ENCODE measurements at places on chromosomes 13 and 19.
A peak's percentile ranks its signal among the peaks of the same experiment; 100 is the strongest.

DNA sequence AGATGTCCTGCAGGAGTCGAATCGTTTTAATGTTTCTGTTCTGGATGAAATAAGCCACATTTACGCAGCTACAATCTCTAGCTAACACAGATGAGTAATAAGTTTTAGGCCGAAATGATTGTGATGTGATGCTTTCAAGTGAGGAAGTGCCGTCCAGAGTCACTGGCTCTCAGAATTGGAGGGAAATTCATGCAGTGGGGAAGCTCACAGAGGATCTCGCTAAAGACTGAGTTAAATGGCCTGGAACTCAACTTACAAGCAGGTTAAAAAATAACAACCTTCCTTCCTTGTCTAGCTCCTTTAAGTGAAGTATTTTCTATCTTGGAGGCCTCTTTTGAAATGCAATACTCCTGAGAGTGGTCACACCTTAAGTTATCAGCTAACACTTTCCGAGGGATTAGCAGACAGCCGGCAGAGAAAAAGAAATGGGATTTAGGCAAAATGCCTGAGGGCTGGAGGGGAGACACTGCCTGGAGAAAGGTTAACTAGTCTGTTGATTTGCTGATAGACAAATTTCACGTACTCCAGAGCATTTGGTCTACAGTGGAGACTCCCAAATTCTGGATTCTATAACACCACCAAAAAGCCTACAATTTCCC, 74.2 kb downstream of the IRS2 start:
- DNase-seq: no peak

DNA sequence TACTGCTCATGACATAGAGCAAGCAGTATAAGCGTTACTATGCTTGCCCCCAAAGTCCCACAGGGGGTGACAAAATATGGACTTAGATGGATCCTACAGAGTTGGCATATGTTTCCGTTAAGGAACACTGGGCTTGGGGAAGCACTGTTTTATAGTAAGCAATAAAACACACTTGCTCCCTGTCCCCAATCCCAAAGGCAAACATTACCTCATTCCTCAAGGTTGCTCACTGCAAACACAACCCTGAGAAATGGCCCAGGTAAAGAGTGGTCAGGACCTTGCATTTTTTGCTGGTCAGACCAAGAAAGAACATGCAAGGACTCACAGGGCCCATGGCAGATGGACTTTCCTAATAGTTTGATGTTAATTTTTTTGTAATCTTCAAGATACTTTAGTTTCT, 32.3 kb downstream of the UGGT2 start:
- DNase-seq: no peak

DNA sequence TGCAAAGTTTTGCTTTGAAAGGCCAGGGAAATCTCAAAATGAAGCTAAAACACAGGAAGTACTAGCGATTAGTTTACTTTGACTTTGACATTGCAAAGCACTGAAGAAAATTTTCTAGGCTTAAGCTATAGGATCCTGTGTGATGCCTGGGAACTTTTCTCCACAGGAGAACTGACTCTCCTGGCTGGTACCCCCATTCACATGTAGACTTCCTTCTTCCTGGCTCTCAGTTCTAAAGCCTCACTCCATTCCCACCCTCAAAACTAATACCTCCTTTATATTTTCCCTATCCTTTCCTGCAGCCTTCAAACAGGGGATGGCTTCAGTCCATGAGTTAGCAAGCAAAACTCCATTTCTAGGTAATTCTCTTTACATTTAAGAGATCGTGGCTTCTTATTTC, 189.5 kb downstream of the SLITRK1 start:
- DNase-seq: no peak

DNA sequence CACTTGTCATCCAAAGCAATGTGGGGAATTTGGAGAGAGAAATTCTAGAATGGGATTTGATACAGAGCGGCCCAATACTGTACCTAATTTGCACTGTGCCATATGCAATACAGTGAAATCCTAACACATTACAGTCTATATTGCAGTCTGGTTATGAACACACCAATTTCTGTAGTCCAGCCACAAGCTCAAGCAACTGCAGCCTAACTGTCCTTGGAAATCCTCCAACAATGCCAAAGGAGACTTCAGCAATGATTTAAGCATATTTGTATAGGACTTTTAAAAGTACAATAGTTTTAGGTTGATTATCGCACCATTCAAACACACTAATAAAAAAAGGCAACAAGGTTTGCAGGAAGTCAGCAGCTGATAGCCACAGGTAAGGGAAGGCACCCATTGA, 17.3 kb downstream of the DIAPH3 start:
- DNase-seq: no peak

GRCh38 chr13:32960626-32961025, 55.6 kb upstream of the KL start:
- DNase-seq: no peak

GRCh38 chr19:1787116-1787515, 25.0 kb downstream of the ATP8B3 start:
- DNase-seq: no peak

GRCh38 chr13:99231721-99232120, 26.5 kb downstream of the GPR18 start:
- DNase-seq: no peak

- DNase-seq: no peak
Measured at GRCh38 chr13:41136396-41137031, 3.9 kb upstream of the KBTBD6 start.

- DNase-seq: no peak
Measured at GRCh38 chr19:53896682-53897081, 12.4 kb upstream of the CACNG7 start.

DNA sequence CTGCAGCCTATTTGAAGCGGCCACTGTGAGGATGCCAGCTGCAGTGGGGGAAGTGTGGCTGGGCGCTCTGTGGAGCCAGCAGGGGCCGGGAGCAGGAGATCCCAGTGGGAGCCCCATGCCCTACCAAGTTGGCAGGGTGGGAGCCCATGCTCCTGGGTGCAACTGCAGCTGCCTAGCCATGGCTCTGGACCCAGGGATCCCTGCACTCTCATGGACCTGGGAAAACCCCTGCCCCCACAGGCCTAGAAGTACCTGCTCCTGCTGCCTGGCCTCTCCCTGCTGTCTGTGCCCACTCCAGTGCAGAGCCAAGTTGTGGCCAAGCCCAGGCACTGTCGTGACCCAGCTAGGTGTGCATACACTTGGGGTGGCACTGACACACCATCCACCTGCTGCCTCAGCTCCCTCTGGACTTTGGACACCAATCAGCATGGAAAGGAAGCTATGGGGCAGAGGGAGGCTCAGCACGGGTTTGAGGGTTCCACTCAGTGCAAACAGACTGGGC, 20.9 kb downstream of the LIG4 start:
- DNase-seq: no peak

- DNase-seq: no peak
Measured at GRCh38 chr19:7926727-7927604, 1.0 kb upstream of the CTXN1 start.

GRCh38 chr13:73754727-73755292, 379.4 kb downstream of the KLF12 start:
- no peak for DNase-seq

DNA sequence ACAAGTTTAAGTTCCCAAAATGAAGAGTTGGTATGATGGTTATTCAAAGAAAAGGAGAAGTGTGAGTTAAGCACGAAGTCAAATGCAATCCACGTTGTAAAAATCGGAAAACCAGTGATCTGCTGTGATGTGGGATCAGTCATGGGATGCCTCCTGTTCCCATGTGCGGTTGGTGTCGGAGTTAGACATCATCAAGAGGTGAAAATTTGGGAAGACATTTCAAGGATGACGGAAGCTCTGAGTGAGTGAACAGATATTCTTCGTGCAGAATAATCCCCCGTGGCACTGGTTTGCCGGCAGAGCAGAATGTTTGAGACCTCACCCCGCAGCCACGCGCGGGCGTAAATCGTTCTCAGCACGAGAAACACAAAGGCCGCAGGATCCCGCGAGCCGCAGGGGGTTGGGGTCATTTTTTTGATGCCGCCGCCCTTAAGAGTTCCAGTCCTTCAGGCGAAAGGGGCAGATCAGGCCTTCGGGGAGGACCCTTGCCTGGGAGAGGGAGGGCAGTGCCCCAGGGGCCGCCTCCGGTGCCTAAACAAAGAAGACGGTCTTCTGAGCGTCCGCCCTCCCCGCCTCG, 13.7 kb upstream of the SOX1 start:
- peak; percentile 1 for DNase-seq

GRCh38 chr13:81133066-81133465, 792.1 kb upstream of the SPRY2 start:
- DNase-seq: no peak

DNA sequence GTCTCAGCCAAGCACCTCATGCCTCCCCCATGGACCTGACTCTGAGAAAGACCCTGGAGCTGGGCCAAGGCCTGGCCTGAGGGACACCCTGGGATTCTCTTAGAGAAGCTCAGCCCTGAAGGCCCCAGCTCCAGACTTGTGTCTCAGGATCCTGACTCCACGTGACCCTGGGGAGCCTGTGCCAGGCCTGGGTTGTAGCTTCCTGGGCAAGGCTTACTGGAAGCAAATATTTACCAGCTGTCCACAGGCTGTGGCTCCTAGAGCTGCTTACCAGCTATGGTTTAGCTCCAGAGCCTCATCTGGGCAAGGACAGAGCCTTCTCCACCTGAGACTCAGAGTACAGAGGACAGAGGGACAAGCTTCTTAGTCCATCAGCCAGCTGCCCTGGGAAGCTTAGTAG, 61.0 kb upstream of the CEACAM8 start:
- no peak for DNase-seq

DNA sequence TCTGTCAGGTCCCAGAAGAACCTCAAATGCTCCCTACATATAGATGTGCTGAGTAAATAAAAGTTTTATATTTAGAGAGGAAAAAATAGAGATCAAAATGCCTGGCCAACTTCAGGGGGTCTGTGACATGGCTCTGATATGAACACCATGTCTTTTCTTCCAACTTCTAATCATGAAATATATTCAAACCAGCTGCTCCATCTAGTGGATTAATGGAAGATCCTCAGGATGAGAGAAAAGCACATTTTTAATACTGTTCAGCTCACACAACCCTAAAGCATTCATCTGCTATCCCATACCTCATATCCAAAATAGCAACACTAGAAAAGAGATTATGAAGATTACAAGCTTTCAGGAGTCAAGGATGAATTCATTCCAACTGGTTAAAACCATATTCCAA, 56.0 kb upstream of the DOCK9 start:
- no peak for DNase-seq

DNA sequence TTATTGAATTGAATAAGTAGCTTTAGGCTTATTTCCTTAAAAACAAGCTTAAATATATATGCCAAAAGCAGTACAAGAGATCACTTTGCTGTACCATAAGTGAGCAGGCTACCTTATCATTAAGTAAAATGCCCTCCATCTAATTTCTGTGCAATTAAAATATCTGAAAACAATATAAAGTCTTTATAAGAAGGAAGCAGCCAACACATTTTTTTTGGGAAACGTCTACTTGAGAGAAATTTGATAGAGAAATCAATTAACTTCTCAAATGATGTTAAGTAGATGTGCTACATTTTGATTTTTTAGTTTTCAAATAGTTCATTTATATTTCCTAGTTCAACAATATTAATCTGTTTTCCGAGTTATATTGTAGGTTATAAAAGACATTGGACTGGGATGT, 52.5 kb downstream of the GPC5 start:
- no peak for DNase-seq

- no peak for DNase-seq
Measured at GRCh38 chr13:99045396-99045795, 67.5 kb upstream of the DOCK9 start.

DNA sequence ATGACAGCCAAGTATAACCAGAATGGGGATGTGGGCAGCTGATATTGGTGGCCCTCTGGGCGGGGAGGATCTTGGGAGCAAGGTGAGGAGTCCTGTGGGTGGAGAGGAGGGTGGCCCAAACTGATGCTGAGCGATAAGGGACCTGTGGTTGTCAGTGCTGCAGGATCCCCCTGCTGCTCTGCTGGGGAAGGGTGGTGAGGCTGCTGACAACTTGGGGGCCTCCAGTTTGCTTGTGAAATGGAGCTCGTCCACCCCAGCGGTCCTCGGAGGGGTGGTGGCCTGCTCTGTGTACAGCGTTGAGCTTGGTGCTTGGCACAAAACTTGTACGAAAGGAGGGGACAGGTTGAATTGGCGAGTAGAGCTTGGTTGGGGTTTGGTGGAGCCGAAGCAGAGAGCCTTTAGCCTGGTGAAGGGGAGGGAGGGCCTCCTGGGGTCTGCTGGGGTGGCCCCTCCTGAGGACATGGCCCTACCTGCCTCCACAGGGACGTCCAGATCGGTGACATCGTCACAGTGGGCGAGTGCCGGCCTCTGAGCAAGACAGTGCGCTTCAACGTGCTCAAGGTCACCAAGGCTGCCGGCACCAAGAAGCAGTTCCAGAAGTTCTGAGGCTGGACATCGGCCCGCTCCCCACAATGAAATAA, 2.9 kb downstream of the RPS11 start:
- DNase-seq: peak; percentile 72

DNA sequence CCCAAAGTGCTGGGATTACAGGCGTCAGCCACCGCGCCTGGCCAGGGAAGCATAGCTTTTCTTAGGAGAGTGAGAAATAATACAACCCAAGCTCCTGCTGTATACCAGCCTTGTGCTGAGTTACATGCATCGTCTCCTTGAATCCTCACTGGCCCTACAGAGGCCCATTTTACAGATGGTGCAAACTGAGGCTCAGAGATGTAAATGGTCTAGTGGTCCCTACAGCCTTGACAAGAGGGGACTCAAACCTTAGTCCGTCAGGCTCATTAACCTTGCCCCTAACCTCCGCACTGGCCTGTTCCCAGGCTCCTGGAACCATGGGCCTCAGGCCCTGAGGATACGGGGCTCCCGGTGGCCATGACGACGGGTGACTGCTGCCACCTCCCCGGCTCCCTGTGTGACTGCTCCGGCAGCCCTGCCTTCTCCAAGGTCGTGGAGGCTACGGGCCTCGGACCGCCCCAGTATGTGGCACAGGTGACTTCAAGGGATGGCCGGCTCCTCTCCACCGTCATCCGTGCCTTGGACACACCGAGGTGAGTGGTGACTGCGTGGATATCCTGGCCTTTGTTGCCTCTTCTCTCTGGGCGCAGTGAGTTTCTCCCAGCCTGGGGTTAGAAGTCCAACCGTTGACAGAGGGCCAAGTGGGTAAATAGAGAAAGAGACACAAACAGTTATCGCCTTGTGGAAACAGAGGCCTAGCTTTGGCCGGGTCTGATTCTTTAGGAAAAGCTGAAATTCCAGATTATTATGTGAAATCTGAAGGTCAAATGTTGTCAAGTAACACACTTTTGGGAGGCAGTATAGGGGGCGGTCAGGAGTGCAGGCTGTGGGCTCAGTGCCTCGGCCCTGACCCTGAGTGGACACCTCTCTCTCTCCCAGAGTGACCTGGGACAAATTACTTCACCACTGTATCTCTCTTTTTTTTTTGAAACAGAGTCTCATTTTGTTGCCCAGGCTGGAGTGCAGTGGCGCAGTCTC, 8.7 kb downstream of the MARCHF2 start:
- DNase-seq: no peak

GRCh38 chr13:31433746-31434145, 234.0 kb downstream of the B3GLCT start:
- DNase-seq: no peak

- no peak for DNase-seq
Measured at GRCh38 chr13:19960653-19960976, 2.1 kb downstream of the ZMYM2 start.

- no peak for DNase-seq
Measured at GRCh38 chr13:46607768-46608564, 55.0 kb downstream of the LRCH1 start.

- DNase-seq: peak; percentile 9
Measured at GRCh38 chr13:113918981-113919701, 54.7 kb downstream of the C13orf46 start.
